ENCODE measurements at places on chromosomes 12 and 14.
A peak's percentile ranks its signal among the peaks of the same experiment; 100 is the strongest.

- DNase-seq: no peak
These were observed 93.6 kb upstream of the TMTC2 start for GRCh38 chr12:82593143-82593542.

- no peak for DNase-seq
These were observed 121.1 kb downstream of the CAND1 start for GRCh38 chr12:67390273-67390672.

- no peak for DNase-seq
These were observed 29.7 kb downstream of the ATF7IP start for GRCh38 chr12:14395074-14395778.

DNA sequence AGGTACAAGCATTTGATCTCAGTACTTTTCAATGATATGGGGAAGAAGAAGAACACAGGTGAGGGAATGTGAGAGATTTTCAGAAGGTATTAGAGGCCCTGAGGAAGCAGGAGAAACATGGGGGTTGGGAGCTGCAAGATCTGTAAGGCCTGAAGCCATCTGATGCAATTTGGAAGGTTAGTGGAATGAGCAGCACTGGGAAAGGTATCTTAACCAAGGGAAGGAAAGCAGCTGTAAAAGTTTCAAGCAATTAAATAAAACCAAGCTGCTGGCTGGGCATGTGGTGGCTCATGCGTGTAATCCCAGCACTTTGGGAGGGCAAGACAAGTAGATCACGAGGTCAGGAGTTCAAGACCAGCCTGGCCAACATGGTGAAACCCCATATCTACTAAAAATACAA, 104.4 kb upstream of the PARP11 start:
- DNase-seq: no peak

DNA sequence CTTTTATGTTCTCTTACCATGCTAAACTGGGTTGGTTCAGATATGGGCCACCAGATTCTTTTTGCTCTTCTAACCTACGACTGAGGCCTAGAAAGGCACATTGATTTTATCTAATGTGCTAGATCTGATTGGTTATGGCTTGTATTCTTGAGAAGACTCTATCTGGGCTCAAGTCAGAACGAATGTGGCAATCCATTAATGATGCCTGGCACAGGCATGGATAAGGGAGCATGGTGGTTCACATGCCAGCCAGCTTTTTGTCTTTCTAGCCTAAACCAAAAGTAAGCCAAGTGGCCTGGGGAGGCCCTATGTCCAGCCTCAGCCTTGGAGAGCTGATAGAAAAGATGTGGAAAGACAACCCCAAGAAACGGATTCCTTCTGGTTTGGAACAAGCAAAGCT, 82.7 kb downstream of the KNTC1 start:
- DNase-seq: no peak

DNA sequence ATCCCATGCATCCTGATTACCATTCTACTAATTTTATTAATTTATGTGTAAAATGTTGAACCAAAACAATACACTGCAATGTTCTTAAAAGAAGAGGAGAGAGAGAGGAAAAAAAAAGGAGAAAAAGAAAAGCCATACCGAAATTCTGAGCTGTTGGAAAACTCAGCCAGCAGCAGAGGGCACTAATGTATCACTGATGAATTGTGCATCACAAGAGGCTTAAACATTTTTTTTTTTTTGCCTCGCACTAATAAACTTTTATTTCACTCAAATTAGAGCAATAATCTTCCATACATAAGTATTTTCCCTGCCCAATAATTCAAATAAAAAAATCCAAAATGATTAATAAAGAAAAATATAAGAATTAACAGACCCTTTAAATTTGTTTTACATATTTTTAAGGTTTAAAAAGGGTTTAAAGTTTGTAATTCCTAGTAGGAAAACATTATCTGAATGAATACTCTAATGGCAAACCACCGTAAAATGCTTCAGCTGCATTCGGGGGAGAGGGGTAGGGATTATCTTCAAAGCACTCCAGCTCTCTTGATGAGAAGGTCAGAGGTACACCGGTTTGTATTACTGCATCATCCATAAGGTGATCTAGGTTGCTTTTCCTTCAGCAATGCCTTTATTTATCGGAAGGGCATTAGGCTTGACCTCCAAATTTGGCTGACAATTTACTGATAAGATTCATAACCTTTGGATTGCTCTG, 41.9 kb downstream of the ATP23 start:
- DNase-seq: peak; percentile 60

- no peak for DNase-seq
These were observed 435.7 kb downstream of the GXYLT1 start for GRCh38 chr12:41709012-41709411.

DNA sequence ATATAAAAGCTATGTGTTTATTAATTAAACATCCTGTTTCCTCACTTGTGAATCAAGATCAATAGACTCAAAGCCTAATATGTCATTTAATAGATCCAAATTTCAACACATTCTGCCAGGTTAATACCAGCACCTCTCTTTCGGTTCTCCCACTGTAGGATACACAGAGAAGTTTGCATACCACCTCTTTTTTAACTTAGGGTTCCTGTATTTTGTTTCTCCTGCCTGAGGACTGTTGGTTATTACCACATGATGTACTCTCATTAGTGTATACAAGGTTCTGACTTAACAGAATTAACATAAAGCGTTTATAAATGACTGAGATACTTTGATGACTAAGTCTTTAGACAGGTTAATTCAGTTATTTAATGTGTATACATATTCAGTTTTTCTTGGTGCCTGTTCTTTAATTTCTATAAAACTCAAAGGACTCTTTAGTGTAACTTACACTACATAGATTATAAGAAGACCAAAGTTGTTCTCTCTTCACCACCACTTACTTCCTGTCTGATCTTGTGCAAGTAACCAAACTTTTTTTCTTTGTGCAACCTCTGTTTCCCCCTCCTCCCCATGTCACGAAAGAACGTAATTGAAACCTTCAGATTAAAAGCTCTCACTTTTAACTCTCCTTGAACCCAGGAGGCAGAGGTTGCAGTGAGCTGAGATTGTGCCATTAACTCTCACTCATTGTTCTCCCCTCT, 89.8 kb upstream of the DNM1L start:
- no peak for DNase-seq

- no peak for DNase-seq
These were observed 1197.9 kb downstream of the VRK1 start for GRCh38 chr14:97995038-97995437.

- DNase-seq: no peak
These were observed 333.1 kb downstream of the FUT8 start for GRCh38 chr14:65745396-65746190.

- peak; percentile 89 for DNase-seq
These were observed 97.9 kb downstream of the RFLNA start for GRCh38 chr12:124392667-124393413.

GRCh38 chr12:110075880-110076279, 27.6 kb upstream of the C12orf76 start:
- DNase-seq: no peak

DNA sequence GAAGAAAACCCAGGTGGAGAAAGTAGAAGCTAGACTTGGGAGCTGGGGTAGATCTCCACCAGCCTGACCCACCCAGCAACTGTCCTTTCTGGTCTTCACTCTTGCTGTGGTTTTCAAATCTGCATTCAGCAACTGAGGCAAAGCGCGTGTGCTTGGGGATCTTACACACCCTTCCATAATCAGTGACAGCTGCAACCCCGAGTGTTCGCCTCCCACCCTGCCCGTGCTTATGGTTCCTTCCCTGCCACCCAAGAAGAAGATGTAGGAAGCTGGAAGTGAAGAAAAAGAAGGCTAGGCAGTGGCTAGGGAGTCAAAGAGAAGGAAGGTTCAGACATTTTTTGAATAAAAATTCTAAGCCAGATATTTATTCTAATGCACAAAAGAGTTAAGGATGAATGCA, 162.6 kb upstream of the CCND2 start:
- no peak for DNase-seq

GRCh38 chr12:26434299-26435068, 239.1 kb downstream of the SSPN start:
- DNase-seq: peak; percentile 61

- no peak for DNase-seq
These were observed 191.9 kb downstream of the SOX5 start for GRCh38 chr12:23757541-23757962.

GRCh38 chr12:19451196-19451595, 11.9 kb downstream of the AEBP2 start:
- peak; percentile 5 for DNase-seq

Data from Daoy (cell line).